ENCODE measurements at places on chromosomes 3 and 15.
A peak's percentile ranks its signal among the peaks of the same experiment; 100 is the strongest.

DNA sequence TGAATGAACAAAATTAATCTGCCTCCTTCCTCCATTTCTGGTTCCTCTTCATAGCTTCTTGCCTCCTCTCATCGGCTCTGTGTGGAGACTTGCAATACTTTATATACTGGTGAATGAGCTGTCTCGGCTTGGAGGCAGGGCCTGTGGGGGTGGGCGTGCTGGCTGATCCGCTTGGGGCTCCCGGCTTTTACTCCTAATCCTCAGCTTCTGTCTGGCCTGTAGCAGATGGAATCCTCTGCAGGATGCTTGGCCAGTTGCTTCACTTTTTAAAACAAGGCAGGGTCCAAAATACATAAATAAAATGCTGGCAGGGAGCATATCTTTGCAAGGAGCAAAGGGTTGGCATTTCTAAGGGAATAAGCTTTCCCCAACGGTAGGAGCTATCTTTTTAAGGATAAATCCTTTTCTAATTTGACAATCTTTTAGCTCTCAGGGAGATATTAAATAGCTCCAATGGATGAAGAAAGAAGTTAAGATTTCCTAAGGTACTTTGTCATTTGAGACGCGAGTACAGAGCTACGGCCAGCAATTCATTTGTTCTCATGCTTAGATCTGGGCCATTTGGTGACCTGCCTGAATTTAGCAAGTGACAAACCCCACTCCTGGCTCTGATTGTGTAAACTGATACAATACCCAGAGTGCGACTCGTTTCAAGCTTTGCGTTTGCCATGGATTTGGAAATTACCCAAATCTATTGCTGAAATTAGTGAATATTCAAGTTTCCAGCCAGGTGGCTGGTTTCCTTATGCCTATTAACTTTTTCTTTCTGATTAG, 18.9 kb downstream of the SV2B start:
- DNase-seq = no peak

DNA sequence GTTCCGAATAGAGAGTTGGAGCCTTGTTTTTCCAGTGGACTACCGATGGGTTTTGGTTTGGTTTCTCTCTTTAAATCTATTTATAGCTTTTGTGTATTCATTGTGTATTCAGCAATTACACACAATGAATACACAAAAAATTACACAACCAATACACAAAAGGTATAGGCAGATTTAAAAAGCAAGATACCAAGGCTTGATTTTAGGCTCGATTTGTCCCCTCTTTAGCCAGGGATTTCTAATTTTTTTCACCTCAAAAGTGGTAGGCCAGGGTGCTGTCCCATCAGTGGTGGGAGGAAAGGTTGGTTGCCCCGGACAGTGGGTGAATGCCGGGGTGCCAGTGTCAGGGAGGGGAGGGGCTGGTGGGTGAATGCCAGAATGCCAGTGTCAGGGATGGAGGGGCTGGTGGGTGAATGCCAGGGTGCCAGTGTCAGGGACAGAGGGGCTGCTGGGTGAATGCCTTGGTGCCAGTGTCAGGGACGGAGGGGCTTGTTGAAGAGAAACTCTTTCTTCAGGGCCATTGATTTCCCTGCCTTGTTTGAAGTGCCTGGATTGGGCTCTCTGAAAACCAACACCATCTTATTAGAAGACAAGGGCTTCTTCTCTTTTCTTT, 186.2 kb downstream of the GOLGA6L6 start:
- DNase-seq = no peak

GRCh38 chr15:74165461-74165860, 8.0 kb upstream of the ISLR start:
- no peak for DNase-seq

GRCh38 chr3:39106851-39107387, 508 bp downstream of the GORASP1 start:
- DNase-seq = no peak

- DNase-seq = no peak
Observed at GRCh38 chr3:98734735-98735134, 28.4 kb upstream of the ST3GAL6 start.

DNA sequence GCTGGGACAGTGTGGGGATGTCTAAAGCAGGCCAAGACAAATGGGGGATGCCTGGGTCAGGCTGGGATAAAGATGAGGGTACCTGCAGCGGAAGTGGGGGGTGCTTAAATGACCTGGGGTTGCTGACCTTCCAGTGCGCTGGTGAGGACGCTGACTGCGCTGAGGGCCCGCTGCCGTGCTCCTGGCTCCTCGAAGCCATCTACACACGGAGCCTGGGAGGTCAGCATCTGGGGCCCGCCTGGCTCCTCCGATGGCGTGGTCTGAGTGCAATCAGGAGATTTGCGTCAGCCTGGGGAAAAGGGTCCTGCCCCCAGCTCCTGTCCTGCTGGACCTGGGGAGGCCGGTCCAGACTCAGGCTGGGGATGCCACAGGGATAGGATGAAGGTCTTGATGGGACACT, 50.7 kb downstream of the SCN5A start:
- DNase-seq = no peak

GRCh38 chr3:32018757-32019564, 37.4 kb downstream of the ZNF860 start:
- DNase-seq = peak; percentile 17

Measured in NCI-H345 (cell line).